ENCODE measurements at places on chromosomes 3 and 15. TPM values are rescaled to one million over a fixed set of nuclear protein-coding genes. Genes with fewer than 3 reads are reported as not detected.

Gene SLCO2A1
- not detected for total RNA-seq

Gene CIAO2A
- 57.6 TPM for total RNA-seq

Gene COLQ
- total RNA-seq, result 3.5 TPM

Gene IFT122
- total RNA-seq, result 25.9 TPM

Gene SPSB4
- total RNA-seq, result not detected

Gene LSMEM2
- total RNA-seq, result not detected

Gene CCDC33
- not detected for total RNA-seq

Gene STT3B
- 131 TPM for total RNA-seq

Gene SLC6A11
- total RNA-seq, result not detected

Gene GANC
- total RNA-seq, result 38.3 TPM

Gene TIGIT
- 35.5 TPM for total RNA-seq

Gene PLA1A
- 0.19 TPM for total RNA-seq

Gene AGTR1
- total RNA-seq, result not detected

Gene LRRIQ4
- 0.23 TPM for total RNA-seq

Gene NOX5
- 0.06 TPM for total RNA-seq

Gene KIF15
- 42.3 TPM for total RNA-seq

Gene APH1B
- total RNA-seq, result 19.1 TPM

Gene LRRC3B
- not detected for total RNA-seq

Gene FEM1B
- 51.9 TPM for total RNA-seq

Gene LIPC
- 9.0 TPM for total RNA-seq

Gene GP5
- total RNA-seq, result 2.2 TPM
